ENCODE measurements at places on chromosomes 6 and 20.
A peak's percentile ranks its signal among the peaks of the same experiment; 100 is the strongest.

- DNase-seq: no peak
These were observed at the start of gene PDE10A for GRCh38 chr6:165662749-165663376. PDE10A (minus strand) TSS chr6:165663241; CDS start chr6:165662811, 430 bp downstream.

DNA sequence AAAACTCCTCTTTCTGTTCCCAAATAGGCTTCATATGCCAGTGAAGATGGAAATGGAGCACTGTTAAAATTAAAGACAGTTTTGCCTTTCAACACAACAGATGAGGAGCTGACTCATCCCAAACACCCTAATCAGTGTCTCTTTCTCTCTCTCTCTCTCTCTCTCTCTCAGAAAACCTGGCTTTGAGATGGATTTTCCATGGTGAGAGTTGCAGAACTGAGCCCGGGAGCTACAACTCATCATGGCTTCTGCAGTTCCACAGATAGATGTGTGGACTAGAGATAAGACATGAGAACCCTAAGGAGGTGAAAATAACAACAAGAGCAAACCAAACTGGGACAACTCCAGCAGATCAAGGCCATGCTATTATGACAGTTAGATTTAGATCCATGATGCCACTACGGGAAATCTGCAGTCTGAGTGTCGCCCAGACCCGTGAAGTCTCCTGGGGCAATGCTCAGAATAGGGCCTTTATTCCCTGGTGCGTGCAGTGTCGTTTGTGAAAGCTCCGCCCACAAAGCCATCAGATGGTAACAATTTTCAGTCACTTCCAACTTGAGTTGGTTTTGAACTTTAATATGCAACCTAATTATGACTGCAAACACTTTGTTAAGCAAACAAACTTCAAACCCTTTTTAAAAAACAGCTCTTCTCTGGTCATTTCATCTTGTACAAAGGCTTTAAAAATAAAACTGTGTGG lies 338.2 kb upstream of the PREP start:
- peak; percentile 1 for DNase-seq

GRCh38 chr6:143884216-143884900 lies 20.1 kb downstream of the ZC2HC1B start:
- no peak for DNase-seq

GRCh38 chr6:14656649-14657048 lies 539.1 kb downstream of the CD83 start:
- no peak for DNase-seq

- peak; percentile 85 for DNase-seq
These were observed 146.9 kb downstream of the MACROD2 start for GRCh38 chr20:14142171-14142570.

DNA sequence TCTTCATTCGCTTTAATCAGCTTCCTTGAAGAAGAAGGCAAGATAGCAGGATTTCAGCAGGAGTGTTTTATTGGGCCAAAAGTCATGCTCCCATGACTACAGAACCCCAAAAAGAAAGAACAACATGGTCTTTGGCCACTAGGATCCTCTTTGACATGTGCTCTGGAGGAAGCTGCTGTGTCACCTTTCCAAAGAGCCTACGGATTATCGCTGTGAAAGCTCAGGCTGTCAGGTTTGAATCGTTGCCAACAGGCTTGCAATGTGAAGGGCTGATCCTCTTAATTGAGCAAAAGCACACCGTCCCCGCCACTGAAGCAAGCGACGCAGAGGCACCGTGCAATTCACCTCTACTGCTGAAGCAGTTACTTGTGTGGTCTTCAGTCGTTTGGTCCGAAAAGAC lies 29.0 kb downstream of the MYLIP start:
- peak; percentile 82 for DNase-seq

DNA sequence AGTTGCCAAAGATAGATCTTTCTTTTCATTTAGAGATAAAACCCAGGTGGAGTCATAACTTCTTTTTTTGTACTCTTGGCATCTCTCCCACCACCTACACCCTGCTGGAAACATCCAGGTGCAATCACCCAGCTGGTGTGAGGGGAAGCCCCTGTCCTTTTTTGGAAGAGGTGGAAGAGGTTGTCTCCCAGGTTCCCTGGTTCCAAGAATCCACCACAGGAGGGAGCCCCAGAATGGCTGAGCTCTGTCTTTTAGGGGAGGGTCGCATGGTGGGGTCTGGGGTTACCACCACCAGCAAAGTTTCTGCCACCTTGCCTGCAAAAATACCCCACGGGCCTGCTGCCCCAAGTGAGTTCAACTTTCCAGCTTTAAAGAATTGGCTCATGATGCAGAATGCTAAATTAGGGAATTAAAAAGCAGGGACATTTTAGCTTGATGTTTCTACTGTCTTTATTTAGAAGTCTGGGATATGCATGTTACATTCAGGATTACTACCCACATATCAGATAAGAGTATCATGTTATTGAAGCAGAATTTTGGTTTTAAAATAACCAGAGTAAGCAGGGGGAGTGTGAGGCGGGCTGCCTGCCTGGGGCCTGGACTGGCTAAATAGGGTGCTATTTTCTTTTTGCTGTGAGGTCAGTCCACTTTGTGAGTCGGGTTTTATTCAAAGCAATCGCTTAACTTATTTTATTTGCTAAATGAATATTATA lies 11.0 kb downstream of the SMOC2 start:
- peak; percentile 14 for DNase-seq

- no peak for DNase-seq
These were observed 247.1 kb upstream of the GRIK2 start for GRCh38 chr6:101146389-101146788.

GRCh38 chr6:111818539-111819226 lies 54.6 kb downstream of the FYN start:
- no peak for DNase-seq

GRCh38 chr6:41209547-41210320 lies 8.8 kb upstream of the TREML2 start:
- no peak for DNase-seq

DNA sequence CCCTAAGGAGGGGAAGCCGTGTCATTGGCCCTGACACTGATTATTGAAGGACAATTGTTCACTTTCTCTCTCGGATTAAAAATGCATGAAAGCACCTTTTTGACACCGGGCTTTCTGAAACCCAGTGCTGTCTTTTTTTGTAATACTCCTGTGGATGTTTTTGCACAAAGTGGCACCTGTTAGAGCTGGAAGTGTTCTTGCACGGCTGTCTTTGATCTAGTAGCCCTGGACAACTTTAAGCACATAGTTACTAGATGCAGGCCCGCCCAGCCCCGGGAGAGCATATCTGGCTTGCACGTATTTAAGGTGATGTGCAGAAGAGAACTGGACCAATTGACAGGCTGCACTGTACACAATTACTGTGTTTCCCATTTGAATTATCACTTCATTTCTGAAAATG lies 72.6 kb downstream of the ARID1B start:
- DNase-seq: no peak

- peak; percentile 74 for DNase-seq
These were observed at the start of gene RPL7L1 for GRCh38 chr6:42879372-42880239. RPL7L1 (plus strand) TSS chr6:42879616; CDS start chr6:42879911, 295 bp downstream.

DNA sequence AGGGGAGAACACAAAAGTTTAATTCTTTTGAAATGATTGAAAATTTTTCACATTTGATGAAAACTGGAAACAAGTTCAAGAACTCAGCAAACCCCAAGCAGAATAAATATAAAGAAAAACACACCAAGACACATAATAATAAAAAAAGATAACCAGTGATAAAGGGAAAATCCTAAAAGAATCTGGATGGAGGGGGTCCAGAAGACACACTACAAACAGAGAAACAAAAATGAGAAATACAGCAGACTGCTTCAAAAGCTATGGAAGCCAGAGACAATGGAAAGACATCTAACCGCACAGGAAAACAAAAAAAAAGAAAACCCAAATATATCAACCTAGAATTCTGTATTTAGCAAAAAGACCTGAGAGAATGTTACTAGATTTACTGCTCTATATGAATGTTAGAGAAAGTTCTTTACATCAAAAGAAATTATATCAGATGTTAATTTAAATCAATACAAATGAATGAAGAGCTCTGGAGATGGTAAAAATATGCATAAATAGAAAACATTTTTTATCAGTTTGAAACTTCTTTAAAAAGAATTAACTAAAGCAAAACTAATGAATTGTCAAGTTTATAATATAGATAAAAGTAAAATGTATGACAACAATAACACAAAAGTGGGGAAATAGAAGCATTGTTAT lies 310.7 kb upstream of the PREP start:
- DNase-seq: no peak

- no peak for DNase-seq
These were observed 306.6 kb downstream of the FARS2 start for GRCh38 chr6:5567890-5568289.

GRCh38 chr6:152375197-152375596 lies 262.0 kb downstream of the SYNE1 start:
- no peak for DNase-seq

DNA sequence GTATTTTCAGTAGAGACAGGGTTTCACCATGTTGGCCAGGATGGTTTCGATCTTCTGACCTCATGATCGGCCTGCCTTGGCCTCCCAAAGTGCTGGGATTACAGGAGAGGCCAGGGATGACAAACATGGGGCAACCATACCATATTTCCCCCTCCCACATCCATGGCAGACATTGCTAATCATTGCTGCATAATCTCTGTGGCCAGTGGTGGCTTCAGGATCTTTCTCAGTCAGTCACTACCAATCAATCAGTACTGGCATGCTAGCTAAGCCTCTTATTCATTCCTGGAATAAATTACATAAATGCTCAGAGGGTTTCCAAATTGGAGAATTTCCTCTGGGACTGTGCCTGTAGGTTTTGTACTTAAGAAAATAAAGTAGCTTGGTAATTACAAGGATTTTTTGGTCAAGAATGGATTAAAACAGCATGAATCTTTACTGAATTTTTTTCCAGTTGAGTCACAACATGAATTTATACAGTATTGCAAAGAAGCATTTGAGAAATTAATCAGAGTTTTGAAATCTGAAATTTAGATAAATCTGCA lies 138.1 kb downstream of the FNDC1 start:
- no peak for DNase-seq

DNA sequence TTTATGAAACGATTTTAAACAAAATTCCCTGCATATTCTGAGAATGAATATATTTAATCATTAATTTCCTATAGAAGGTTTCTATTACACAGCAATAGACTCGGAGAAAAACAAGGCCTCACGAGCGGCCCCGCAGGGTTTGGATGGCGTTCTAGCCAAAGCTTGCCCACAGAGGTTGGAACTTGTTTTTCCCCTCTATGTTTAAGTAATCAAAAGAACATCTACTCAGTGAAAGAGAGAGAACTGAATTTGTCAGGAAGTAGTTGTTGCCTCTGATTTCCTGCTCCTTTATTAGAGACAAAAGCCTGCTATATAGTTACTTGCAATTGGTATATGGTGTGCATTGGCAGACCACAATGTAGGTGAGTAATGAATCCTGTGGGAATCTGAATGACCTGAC lies 82.1 kb upstream of the HEY2 start:
- no peak for DNase-seq

GRCh38 chr20:57030611-57031600 lies 235.5 kb downstream of the BMP7 start:
- DNase-seq: no peak

DNA sequence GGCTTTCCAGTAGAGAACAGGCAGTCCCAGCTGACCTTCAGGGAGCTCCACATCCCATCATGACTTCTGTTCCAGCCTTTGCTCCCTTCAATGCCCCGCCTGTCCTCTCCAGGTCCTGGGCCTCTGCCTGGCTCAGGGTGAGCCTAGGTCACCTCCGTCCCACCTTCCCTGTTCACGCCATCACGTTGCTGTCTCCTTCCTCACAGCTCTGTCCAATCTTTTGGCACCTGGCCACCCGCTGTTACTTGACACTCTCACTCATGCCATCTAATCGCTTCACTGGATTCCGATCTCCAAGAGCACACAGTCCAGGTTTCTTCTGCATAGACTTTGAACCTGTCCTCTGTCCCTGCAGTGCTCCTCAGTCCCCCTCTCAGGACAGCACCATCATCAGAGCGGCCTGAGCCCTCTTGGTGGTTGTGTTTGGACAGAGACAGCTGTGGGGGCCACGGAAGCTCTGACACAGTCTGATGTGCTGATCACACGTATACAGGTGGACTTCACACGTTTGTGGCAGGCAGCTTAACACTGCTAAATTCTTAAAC lies 34.7 kb upstream of the TIAM2 start:
- DNase-seq: no peak

GRCh38 chr20:23287354-23288190 lies 63.0 kb upstream of the NXT1 start:
- DNase-seq: no peak

- peak; percentile 1 for DNase-seq
These were observed 210.1 kb upstream of the CCN2 start for GRCh38 chr6:132161283-132161682.

DNA sequence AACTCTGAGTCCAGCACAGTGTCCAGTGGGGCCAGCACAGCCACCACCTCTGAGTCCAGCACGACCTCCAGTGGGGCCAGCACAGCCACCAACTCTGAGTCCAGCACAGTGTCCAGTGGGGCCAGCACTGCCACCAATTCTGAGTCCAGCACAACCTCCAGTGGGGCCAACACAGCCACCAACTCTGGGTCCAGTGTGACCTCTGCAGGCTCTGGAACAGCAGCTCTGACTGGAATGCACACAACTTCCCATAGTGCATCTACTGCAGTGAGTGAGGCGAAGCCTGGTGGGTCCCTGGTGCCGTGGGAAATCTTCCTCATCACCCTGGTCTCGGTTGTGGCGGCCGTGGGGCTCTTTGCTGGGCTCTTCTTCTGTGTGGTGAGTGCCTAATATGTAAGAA lies 3.8 kb downstream of the MUC21 start:
- no peak for DNase-seq

- no peak for DNase-seq
These were observed 131.8 kb downstream of the QRSL1 start for GRCh38 chr6:106761160-106761559.

DNA sequence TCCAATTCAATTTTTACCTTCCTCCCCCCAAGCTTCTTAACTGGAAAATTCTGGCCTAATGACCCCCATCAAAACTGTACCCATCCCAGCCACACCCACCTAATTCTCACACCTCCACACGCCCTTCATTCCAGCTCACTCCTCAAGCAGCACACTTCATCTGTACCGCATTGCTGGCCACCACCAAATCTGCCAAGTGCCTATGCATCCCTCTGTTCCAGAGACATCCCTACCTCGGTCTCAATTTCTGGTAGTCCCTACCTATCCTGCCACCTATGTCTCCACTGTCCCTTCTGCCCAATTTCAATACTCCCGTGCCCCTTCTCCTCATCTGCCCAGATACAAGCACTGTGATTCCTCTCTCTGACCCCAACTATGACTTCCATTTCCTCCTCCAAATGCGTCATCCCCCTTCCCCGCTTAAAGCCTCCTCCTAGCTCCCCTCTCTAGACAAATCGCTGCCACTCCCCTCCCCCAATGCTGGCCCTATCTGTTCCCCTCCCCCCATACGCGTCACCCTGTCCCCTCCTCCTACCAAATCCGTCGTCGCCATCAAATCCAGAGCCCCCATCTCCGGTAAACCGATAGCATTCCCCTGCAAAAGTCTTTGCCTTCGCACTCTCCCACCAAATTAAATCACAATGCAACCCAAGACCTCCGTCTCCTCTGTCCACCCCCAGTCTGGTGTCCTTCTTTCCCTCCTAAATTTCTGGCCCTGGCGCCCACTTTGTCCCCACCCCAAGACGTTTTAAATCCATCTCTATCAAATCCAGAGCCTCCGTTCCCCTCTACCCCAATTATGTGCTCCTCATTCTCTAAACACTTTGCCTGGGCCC lies 1.2 kb downstream of the MTCH1 start:
- peak; percentile 7 for DNase-seq
